Stimulated activated naive CD8-positive, alpha-beta T cell treated with anti-CD3 and anti-CD28 coated beads, Interleukin-15, amount 100 ng/mL, for 72 hours (primary cell): ENCODE measurements at places on chromosomes 3 and 15.

GRCh38 chr3:88443066-88443465, 293.3 kb downstream of the C3orf38 start:
- no peak for DNase-seq

DNA sequence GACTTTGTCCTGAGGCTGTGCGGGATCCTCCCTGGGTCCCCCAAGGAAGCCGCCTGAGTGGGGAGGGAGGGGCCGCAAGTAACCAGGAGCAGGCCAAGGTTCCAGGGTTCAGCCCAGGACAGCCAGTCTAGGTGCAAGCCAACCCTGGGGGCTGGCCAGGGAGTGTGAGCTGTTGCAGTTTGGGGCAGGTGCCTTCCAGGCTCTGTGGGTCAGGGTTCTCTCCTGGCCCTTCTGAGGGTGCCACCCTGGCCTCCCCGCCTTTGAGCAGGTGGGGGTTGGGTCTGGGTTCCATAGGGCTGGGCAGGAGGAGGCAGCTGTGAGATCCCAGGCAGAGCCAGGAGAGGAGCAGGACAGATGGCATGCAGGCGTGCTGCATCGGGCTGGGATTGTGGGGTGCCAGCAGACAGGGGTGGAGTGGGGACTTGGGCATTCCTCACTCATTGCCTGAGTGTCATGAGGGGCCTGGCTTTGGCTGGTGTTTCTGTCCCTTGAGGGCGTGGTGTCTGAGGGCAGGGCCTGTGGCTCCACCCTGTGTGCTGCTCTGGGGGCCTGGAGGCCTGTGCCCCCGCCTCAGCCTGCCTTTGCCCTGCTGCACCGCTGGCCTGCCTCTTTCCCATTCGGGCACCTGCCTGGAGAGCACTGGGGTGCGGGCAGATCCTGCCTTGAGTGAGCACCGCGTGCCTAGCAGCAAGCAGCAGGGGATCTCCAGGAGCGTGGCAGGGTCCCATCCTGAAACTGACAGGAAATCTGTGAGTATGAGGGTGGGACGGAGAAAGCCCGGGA, 18.4 kb downstream of the KLF13 start:
- no peak for DNase-seq

DNA sequence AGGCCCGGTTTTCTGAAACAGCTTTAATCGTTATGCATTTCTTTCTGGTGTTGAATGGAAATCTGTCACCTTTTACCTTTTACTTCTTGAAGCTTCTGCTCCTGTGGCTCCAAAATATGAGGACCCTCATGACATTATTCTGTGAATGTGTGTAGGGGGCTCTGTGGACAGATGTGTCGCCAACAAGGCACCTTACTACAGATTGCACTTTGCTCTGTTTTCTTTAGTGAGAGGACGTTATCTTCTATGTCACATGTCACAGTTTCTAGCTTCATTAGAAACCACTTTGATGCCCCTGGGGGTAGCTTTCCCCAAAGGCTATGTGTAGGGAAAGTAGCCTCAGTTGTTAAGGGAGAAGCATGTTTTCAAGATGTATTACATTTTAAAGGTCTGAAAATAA, 195.6 kb downstream of the ZNF621 start:
- no peak for DNase-seq

- no peak for DNase-seq
These were observed 126.0 kb downstream of the MYLK start for GRCh38 chr3:123758081-123758564.

DNA sequence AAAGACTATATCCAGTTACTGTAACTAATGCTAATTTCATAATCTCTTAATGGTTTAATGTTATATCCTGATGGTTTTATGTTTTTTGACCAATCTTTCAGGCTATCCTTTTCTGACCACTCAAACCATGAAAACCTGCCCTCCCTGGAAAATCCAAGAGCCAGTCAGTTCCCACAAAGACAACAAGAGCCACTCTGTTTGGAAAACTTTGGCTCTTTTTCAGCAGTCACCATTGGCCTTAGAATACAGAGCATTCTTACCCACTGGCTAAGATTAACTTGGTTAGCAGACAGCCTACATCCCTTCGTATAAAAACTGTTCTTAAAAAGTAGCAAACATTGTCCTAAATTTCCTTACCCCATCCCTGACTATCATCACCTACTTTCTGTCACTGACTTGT, 32.9 kb downstream of the ALCAM start:
- DNase-seq, result no peak

DNA sequence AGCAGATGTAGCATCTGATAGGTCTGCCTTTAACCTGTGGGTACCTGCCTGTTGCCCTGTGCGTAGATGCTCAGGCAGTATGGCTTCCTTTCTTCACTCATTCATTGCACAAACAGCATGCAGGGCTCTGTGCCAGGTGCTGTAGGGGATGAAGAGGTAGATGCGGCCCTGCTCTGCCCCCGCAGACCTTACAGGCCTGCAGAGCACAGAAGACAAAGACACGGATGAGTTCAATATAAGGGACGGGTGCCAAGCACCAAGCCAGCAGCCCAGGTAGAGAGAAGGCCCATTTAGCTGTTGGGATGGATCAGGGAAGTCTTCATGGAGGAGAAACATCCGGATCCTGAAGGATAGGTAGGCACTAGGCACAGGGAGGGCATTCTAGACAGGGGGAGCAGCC, 69.4 kb downstream of the AAGAB start:
- DNase-seq, result no peak

DNA sequence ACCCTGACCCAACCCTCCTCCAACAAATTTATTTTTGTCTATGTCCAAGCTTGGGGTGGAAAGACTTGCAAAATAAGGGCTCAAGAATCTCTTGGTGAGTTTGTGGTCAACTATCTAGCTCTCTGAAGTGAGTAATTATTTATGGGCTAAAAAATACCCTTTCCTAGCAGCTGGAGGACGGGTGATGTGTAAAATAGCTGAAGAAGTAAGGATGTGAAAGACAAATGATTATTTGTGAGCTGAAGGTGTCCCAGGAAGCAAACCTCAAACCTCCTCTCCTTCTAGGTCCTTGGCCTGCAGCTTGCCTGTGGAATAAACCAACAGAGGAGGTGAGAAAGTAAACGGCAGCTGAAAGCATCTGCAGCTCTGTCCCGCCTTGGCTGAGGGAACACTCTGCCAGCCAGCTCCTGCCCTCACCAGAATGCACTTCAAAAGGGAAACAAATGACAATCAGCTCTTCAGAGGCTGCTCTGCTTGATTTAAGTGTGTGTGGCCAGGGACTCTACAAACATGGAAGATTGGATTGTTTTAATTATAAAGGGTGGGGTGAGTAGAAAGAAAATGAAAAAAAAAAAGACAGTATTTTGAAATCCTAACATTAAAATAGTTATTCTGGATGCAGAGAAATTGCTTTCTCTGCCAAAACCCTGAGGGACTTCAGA, 60.3 kb downstream of the TM4SF4 start:
- no peak for DNase-seq

DNA sequence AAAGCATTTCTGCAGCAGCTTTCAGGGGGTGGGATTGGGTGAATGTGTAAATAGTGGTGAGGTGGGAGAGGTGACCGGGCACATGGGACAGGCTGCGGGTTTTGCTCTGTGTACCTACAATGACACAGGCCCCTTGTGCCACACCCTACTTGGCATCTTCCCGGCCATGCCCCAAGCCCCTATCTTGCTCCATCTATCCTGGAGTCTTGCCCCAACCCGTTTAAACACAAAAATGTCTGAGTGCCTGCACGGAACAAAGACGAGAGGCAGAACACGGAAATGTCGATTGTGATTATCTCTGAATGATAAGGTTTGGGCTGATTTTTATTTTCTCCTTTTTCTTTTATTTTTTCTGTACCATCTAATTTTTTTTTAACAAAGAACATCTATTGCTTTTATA, 46.0 kb upstream of the SLC6A1 start:
- DNase-seq, result no peak

GRCh38 chr3:197428952-197429351, 126.8 kb downstream of the BDH1 start:
- DNase-seq, result no peak

DNA sequence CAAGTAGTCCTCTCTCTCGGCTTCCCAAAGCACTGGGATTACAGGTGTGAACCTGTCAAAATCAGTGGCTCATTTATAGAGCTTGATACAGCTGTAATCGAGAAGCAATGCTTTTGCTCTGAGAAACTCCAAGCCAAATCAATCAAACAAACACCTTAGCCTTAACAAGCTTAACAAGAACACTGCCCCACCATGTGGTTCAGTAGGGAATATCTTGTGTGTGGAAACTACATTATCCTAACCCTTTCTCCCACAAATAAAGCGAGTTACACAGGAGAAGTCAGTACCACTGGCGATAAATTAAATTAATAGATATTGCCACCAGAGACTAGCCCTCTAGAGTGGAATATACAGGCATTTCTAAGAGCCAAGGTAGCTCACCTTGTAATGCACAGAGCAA, 13.9 kb downstream of the CDAN1 start:
- no peak for DNase-seq

DNA sequence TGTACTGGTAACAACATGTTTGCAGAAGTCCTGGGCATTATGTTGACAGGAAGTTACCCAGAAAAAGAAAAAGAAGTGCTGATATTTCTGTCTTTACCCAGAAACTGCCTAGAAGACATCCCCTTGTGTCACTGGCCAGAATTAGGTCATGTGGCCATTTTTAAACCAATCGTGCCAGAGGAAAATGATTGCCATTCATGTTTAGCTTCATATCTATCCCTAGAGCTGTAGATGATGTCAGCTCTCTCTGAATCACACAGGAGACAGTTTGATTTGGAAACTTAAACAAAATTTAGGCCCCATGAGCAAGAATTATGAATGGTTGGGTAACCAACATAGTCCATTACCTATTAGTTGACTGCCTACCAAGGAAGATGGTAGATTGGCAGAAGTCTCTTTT, 8.9 kb upstream of the PLOD2 start:
- no peak for DNase-seq

GRCh38 chr15:98177966-98178592, 217.6 kb downstream of the ARRDC4 start:
- DNase-seq, result peak; percentile 20

GRCh38 chr3:29582273-29582672, 301.4 kb downstream of the RBMS3 start:
- no peak for DNase-seq

GRCh38 chr3:195054311-195054710, 216.6 kb downstream of the XXYLT1 start:
- no peak for DNase-seq

- no peak for DNase-seq
These were observed 2.9 kb upstream of the USP3 start for GRCh38 chr15:63501256-63502089.

GRCh38 chr3:179297971-179298725, 24.7 kb upstream of the ZNF639 start:
- DNase-seq, result no peak

DNA sequence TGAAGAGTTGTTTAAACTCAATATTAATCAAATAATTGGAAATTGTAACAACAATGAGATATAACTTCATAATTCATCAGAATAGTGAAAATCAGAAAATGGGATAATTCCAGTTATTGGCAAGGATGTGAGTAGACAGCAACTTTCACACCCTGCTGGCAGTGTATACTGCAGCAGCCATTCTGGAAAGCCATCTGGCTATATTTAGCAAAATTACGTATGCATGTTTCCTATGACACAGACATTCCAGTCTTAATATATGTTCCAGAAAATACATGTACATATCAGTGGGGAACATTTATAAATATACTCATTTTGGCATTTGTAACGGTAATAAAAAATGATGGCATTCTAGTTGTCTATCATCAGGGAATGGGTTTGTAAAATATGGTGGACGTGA, 564.1 kb downstream of the GBE1 start:
- no peak for DNase-seq

DNA sequence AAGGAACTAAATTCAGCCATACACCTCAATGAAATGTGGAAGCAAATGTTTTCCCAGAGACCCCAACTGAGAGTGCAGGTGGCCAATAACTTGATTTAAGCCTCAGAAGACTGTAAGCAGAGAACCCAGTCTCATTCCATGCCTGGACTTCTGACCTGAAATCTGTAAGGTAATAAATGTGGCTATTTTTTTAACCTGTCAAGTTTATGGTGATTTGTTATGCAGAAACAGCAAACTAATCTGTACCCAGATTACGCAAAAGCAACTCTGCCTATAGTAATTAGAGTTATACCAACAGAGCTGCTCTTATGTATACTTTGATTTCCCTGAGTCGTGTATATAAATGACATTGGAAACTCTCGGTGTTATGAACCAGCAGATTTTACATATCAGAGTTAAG, 534.0 kb upstream of the NAALADL2 start:
- no peak for DNase-seq

GRCh38 chr3:141273700-141274410, 42.2 kb downstream of the PXYLP1 start:
- DNase-seq, result no peak

- DNase-seq, result no peak
These were observed 31.8 kb downstream of the EPHB3 start for GRCh38 chr3:184593220-184593927.

- DNase-seq, result no peak
These were observed 114.4 kb downstream of the TPRG1 start for GRCh38 chr3:189286188-189286587.

DNA sequence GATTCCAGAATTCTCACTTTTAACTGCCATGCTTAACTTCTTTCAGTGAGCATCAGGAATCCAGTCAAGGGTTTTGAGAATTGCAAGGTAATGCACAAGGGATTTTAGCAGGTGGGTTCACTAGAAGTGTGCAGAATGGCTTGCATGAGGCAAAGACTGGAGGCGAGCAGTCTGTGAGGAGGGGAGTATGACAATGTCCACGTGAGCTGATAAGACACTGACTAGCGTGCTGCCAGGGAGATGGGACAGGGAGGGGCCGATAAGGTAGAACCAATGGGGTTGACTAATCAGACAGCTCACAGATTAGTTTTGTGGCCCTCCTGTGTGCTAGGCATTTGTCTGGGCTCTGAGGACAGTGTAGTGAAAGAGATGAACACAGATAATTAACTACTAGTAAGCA, 102.0 kb upstream of the DAZL start:
- DNase-seq, result no peak

DNA sequence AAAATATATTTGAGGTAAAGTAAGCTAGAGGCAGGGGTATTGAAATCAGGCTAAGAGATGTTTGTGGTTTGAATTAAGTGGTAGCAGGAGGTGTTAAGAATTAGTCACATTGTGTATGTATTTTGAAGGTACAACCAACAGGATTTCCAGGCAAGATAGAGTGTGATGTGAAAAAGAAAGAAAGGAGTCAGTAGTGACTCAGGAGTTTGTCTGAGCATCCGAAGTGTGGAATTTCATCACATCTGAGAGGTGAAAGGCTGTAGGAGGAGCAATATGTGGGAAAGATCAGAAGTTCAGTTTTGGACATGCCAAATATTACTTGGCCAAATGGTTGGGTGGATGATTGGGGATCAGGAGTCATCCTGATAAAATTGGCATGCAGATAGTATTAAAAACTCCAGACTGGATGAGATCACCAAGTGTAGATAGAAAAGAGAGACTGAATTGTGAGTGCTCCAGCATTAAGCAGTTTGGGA, 32.1 kb upstream of the EBLN2 start:
- peak; percentile 17 for DNase-seq

GRCh38 chr15:58431221-58432149, at the start of gene LIPC:
LIPC (plus strand) TSS chr15:58431991; CDS start chr15:58432033, 42 bp downstream.
- DNase-seq, result no peak

GRCh38 chr3:156316076-156316475, 195.7 kb downstream of the KCNAB1 start:
- DNase-seq, result no peak

GRCh38 chr3:172061724-172062184, 22.4 kb downstream of the FNDC3B start:
- no peak for DNase-seq

- DNase-seq, result no peak
These were observed 11.7 kb downstream of the CCR1 start for GRCh38 chr3:46196261-46196957.
